ENCODE measurements at places on chromosomes 3 and 15.

DNA sequence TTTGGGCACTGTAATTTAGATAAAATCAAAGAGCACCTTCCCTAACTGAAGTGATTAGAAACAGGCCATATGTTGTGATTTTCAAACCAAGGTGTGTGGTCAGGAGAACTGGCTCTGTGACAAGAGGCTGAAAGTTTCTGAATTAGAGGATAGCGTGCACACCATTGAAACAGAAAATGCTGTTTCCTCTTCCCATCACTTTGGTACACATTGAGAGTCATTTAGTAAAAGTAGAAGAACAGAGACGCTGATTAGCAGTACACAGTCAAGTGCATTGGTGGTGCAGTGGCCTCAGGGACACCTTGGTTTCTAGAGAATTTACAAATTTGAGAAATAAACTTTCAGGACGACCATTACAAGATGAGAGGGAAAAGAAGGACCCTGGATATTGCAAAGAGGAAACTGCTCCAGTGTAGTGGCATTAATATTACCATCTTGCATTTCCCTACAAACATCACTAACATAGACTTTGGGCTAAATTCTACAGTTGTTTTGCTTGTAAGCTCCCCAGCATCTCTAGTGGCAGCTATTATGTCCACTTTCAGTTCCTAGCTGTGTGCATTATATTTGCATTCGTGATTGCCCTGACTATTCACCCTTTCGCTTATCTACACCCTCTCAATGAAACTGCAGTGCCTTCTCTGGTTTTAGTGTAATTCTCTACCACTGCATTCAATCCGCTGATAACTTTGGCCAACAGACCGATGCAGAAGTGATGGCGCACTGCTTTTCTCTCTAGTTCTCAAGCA lies 728.1 kb upstream of the GRM7 start:
- no peak for DNase-seq

DNA sequence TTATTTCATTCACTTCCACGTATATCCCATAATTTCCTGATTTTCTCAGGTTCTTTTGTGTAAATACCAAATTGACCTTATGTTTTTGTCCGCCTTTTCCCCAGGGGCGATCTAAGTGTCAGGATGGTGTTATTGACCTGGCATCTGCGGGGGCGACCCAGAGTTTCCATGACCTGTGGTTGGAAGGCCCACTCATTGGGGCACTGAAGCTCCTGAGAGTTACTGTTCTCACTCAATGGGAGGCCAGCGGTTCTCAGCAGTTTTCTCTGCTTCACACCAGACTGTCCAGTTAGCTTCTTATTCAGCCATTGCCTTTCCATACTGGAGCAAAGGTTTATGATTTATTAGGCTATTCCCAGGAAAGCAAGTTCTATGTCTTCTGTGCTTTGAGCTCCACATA lies 53.3 kb downstream of the B3GALNT1 start:
- DNase-seq = no peak

GRCh38 chr15:35665896-35666536 lies 120.1 kb upstream of the DPH6 start:
- no peak for DNase-seq

- DNase-seq = peak; percentile 13
These were observed 28.5 kb downstream of the EFCAB12 start for GRCh38 chr3:129399895-129400357.

GRCh38 chr3:25283613-25284012 lies 144.4 kb upstream of the RARB start:
- no peak for DNase-seq

All from RWPE1 (cell line).